ENCODE measurements at places on chromosomes 4 and X.

DNA sequence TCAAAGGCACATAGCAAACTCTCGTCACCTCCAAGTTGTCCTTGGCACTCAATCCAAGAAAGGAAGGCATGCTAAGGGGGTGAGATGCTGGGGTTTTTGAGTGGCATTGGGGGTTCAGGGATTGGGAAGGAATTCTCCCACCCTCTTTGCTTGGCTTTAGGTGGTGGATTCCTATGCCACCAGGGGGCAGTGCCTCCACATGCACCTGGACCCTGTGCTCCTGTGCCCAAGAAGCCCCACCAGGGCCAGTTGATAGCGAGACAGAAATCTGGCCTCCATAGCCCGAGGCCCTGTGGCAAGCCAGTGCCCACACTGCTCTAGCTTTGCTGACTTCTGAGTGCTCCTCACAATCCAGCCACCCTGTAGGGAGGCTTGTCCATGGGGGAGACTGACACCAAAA is 2.0 kb upstream of the FATE1 start:
- DNase-seq = no peak

DNA sequence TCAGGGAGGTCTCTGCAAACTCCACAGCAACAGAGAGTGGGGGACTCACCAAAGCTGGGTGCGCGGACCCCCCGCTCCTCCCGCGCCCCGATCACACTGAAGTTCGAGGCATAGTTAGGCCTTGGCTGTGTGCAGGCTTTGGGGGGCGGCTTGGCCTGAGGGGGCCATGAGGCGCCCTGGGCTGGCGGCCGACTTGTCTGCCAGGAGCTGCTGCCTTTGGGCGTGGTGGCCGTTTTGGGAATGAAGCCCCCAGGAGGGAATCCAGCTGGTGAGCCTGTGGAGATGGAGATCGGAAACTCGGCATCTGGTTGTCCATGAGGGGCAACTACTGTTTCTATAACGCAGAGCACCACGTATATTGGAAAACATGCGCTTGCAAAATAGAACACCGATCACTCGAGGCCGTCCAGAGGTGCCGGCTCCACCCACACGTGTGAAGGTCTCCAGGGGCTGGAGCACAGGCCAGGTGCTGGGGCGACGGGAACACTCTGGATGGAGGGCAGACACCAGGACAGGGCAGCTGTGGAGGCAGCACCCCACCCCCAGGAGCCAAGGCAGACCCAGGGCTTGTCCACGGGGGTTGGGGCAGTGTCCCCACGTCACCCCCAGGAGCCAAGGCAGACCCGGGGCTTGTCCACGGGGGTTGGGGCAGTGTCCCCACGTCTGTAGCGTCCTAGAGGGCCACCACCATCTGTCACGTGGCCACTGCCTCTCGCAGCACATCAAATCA is 25.9 kb upstream of the CPLX1 start:
- DNase-seq = no peak

DNA sequence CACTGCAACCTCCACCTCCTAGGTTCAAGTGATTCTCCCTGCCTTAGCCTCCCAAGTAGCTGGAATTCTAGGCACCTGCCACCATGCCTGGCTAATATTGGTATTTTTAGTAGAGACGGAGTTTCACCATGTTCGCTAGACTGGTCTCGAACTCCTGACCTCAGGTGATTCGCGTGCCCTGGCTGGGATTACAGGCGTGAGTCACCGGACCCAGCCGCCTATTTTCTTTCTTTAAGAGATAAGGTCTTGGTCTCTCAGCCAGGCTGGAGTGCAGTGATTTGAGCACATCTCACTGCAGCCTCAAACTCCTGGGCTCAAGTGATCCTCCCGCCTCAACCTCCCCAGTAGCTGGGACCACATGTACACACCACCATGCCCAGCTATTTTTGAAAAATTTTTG is 166.5 kb downstream of the DHRSX start:
- DNase-seq = no peak

- no peak for DNase-seq
Measured at GRCh38 chr4:147354237-147354636, 126.7 kb upstream of the EDNRA start.

DNA sequence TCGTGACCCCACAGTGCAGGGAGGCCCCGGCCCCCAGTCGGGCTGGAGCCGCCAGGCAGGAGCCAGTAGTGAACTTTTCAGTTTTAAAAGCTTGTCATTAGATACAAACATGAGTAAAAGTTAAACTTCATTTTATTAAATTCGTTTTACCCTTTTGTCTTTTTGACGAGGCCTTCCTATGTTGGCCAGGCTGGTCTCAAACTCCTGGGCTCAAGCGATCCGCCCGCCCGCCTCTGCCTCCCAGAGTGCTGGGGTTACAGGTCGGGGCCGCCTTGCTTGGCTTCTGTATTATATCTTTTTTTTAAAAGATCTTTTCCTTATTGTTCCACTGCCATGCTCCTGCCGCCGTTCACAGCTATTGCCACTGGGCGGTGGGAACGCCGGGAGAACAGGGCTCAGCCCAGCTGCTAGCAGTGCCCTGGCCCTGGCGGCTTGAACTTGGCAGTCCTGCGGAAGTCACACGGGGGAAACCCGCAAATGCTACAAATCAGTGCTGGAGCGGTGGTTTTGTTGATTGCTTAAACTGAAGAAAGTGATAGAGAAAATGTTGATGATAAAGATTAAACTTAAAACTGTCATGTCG is 968 bp upstream of the NELFA start:
- peak; percentile 58 for DNase-seq

DNA sequence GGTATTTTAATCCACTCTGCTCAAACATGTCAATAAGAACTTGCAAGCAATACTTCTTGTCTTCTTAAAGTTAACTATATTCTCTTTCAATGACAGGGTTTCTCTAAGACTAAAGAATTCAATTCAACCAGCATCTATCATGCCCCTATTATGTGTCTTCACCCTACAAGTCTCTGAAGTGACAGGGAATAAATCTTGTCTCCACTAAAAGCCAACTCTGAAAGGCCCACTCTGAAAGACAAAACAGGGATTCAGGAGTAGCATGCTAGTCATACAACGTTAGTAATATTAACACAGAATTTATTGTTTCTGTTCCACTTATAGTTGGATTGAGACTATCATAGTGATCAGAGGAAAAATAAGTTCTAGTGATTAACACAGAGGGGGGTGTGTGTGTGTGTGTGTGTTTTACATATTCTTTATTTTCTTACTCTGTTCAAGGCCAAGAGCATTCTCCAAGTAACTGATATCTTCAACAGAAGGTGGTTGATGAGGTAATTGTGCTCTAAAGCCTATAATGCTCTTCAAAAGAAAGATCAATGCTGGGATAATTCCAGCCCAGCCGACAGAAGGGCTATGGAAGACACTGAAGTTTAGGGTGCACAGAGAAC is 122.4 kb upstream of the DCLK2 start:
- DNase-seq = no peak

- DNase-seq = no peak
Measured at GRCh38 chrX:153400146-153401132, 711 bp downstream of the PNMA6E start.

DNA sequence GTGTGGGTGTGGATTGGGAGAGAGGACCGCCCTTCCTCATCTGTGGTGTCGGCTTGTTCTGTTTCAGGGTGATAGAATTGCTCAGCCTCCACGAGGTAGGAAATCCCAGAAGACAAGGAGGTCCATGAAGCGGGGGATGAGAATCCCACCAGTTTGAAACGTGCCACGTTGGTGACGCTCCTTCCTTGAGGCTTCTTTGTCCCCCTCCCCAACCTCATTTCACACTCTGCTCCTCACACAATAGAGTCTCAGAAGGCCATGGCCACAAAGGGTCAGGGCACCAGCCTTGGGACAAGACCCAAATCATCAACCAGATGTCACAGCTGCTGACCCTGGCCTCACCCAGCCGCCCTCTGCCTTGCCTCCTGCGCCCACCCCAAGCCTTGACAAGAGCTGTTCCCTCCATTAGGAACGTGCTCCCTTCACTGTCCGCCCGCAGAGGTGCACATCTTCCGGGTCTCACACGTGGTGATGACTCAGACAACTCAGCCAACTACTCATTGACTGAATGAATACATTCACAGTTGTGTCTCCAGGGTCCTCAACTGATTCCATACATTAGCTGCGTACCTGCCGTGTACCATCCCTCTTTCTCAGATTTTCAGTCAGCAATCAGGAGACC is 18.3 kb downstream of the BLOC1S4 start:
- DNase-seq = no peak

GRCh38 chrX:108312957-108313356 is 125.3 kb downstream of the COL4A6 start:
- peak; percentile 65 for DNase-seq

- DNase-seq = no peak
Measured at GRCh38 chrX:20452487-20452886, 185.8 kb upstream of the RPS6KA3 start.

- no peak for DNase-seq
Measured at GRCh38 chr4:2472187-2472586, 3.3 kb downstream of the RNF4 start.

DNA sequence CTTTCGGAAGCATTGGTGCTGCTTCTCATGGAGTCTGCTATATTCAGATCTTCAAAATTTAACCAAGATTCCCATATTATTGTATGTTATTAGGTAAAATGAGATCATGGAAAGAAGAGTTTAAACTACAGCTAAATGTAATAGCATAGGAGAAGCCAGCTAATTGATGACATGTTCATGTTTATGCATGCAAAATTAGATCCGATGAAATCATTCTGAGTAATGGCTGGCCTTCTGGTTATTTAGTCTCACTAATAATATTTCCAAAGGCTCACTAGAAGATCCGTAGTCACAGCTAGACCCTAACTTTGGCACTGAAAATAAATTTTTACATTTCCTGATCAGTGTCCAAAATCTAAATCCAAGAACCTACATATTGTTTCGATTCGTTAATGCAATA is 19.8 kb upstream of the PHKA2 start:
- no peak for DNase-seq

DNA sequence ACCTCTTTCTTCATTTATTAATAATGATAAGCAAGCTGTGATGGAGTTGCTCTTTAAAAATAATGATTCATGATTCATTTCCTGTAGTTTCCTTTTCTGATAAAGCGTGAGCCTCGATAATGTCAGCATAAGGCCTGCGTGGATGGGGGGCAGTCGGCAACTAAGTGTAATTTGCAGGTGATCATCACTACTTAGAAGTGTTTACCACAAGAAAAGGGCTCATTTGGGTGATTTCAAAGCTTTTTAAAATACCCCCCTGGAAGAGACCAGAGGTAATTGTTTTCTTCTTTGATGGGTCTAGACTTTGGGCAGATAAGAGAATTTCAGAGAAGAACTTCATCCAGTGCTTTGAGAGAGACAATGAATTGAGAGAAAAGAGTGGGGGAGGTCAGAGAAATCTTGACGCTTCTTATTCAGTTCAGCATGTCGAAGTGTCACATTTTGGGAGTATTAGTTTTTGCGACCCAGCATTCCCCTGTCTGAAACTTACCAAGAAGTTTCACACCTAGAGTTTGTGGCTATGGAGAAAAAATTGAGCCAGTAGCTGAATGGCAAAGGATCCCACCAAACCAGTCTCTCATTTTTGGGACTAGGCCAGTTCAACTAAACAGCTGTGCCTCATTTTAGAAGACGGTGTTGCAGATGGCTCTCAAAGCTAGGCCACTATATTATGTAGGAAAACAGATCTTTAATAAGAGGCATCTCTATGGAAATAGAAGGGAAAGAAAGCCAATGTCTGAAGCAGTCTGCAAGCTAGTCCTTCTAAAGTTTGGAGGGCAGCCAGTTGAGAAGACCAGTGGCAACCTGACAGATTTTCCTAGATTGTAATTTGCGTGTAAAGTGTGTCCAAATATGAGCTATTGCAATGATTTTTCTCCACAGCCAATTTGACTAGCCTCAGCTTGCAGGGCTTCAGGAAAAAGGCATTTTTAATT is 171.0 kb upstream of the PPP1R2C start:
- DNase-seq = no peak

- DNase-seq = no peak
Measured at GRCh38 chr4:76584241-76585152, 149.5 kb downstream of the SHROOM3 start.

- DNase-seq = no peak
Measured at GRCh38 chrX:48890934-48891401, 6.6 kb downstream of the TIMM17B start.

DNA sequence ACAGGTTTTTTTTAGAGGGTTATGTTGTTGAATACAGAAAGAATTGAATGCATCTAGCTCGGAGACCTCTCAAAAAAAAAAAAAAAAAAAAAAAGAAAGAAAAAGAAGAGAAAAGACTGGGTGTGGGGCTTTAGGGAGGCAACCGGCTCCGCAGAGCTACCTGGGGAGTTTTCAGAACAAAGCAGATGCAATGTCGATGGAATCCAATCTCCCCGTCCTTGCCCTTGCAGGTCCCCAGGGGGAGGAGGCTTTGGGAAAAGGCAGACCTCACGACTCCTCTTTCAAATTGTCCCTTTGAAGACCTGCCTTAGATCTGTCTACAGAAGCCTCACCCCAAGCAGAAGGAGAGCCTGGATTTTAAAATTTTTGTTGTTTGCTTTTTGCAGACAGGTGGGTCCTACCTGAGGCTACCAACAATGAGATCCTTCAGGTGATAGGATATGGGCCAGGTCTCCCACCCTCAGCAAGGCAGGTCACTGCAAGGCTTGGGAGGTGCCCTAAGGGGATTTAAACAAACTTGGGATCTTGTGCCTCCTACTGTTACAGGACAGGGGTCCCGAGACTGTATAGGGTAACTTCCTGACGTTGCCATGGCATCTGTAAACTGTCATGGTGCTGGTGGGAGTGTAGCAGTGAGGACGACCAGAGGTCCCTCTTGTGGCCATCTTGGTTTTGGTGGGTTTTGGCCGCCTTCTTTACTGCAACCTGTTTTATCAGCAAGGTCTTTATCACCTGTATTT is 75.2 kb upstream of the PRKX start:
- DNase-seq = no peak

DNA sequence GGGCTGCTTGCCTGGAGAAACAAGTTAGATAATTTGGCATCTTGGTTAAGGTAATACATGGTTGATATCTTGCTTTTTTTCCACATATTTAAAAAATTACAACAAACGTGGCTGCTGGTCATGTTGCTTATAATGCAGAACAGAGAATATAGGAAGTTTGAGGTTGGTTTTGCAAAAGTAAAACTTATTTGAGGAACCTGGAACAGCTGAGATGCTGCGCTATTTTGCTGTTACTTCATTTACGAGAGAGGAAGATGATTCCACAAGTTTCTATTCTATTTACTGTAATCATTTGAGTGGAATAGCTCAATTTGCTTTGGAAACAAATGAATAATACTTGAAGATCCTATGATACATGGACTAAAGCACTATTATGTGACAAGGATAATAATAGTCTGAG is 118.9 kb downstream of the TMA16 start:
- DNase-seq = no peak

DNA sequence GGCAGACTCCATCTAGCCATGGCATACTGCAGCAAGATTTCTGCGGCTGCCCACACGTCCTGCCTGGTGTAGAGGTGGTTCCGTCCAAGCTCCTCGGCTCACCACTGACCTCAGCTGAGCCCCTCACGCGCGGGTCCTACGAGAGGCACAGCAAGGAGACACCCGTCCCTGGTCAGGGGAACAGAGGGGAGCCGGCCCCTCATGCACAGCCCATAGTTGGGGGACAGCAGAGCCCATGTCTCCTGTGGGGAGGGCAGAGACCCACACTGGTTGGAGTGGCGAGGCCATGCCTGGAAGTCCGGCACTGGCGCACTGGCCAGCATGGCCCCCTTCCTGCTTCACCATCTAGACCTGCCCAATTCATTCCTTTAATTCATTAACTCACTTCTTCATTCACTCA is 80.8 kb downstream of the HTRA3 start:
- no peak for DNase-seq

- DNase-seq = no peak
Measured at GRCh38 chr4:3445829-3446545, 4.2 kb downstream of the HGFAC start.
